SW480 (cell line): ENCODE measurements at places on chromosomes 6 and 20.

DNA sequence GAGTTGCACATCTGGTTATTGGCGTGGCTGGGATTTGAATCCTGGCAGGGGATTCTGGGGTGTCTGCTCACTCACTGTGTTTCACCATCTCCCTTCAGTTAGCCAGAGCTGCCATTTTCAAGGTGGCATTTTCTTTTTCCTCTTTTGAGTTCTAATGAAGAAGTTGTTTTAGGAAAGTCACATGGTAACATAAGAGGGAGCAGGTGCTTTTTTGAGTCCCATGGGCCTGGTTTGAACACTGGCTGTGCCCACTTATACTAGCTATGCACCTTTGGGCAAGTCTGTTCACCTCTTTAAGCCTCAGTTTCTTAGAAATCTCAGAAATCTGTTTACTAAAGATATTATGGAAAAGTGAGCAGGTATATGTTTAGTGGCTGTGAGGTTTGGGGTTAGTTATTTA is 39.6 kb downstream of the ANKS1A start:
- no peak for DNase-seq

DNA sequence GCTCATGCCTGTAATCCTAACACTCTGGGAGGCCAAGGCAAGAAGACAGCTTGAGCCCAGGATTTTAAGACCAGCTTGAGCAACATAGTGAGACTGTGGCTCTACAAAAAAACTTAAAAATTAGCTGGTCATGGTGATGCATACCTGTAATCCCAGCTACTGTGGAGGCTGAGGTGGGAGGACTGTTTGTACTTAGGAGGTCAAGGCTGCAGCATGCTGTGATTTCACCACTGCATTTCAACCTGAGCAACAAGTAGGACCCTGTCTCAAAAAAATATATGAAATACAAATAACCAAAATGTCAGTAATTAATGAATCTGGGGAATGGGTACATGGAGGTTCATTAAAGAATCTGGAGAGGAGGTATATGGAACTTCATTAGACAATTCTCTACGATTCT is 9.9 kb downstream of the FKBP5 start:
- DNase-seq: no peak

DNA sequence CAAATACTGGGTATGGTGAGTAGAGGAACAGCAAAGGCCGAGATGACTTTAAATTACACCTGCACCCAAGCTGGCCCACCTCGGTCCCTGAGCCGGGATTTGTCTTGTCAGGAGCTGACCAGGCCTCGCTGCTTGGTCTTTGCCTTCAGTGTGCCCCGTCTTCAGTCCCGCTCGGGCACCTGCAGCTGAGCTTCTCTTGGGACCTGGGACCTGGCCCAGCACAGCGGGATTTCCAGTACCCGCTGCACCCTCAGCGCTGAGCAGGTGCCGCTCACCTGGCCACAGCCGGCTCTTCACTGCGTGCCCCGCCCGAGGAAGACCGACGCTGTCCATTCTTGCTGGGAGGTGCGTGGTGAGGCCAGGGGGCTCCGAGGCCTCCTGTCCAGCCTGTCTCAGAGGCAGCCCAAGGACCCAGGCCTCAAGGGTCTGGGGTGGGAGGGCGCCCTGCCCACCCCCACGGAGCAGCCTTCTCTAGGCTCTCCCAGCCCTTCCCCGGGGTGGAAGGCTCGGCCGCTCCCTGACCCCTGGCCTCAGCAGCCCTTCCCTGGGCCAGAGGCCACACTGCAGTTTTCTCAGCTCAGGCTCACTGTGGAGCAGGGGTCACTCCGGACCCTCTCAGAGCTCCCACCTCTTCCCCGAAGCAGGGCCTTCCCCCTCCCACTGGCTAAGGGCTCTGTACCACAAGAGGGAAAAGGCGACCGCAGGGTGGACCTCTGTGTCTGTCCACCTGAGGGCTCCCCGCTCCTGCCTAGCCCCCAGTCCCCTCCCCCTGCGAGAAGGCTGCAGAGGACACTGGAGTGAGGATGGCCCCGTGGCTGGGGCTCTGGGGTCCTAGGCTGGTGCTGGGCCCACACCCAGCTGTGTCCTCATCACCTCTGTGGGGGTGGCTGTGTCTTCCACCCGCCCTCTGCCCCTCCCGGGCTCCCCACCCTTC is 119.3 kb downstream of the RNASET2 start:
- DNase-seq: no peak

DNA sequence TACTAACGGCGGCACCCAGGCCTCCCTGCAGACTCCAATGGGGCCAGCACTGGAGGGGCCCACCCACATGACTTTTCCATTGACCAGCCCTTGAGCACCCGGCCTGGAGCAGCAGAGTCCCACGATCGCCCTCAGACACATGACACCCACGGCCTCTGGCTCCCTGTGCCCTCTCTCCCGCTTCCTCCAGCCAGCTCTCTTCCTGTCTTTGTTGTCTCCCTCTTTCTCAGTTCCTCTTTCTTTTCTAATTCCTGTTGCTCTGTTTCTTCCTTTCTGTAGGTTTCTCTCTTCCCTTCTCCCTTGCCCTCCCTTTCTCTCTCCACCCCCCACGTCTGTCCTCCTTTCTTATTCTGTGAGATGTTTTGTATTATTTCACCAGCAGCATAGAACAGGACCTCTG is 26.1 kb upstream of the FANCE start:
- DNase-seq: no peak

DNA sequence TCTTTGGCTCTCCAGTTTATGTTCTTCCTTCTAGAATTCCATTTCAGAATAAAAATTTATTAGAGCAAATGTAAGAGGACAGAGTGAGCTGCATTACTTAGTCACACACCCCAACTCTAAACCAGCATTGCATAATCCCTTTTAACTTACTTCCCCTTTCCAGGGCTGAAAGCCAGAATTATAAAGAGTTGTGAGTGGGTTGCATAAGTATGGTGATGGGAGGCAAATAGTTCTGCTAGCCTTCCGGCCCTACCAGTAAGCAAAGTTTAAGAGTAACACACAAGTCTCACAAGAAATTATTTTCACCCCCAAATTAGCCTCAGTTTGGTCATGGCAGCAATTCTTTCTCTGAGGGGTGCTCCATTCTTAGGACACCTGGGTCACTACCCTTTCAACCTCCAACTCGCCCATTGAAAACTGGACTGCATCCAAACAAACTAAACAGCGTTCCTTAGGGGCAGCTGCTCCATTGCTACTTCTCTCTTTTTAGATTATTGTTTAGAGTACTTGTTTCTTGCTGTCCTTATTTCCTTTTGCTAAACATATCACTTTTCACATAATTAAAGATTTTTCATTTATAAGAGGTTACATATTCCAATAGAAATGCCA is 1.6 kb downstream of the KIAA0408 start:
- no peak for DNase-seq

DNA sequence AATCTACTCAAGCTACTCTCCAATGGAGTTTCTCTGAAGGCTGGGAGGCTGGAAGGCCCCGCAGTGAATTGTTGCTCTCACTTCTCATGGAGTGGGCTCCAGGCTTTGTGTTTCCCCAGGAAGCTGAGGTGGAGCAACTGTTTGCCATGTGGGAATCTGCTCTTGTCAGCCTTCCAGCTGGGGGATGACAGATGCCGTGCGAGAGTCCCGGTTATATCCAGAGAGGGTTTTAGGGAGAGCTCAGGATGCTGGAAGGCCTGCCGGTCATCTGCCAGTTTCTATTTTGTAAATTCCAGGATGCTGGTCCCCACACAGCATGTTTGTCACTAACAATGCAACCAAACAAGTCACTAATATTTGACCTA is 98.2 kb upstream of the NAA20 start:
- DNase-seq: no peak

GRCh38 chr6:106927531-106928398 is 46.8 kb downstream of the CD24 start:
- peak; percentile 26 for DNase-seq

- no peak for DNase-seq
Observed at GRCh38 chr6:130431346-130431852, 65.6 kb downstream of the TMEM200A start.

DNA sequence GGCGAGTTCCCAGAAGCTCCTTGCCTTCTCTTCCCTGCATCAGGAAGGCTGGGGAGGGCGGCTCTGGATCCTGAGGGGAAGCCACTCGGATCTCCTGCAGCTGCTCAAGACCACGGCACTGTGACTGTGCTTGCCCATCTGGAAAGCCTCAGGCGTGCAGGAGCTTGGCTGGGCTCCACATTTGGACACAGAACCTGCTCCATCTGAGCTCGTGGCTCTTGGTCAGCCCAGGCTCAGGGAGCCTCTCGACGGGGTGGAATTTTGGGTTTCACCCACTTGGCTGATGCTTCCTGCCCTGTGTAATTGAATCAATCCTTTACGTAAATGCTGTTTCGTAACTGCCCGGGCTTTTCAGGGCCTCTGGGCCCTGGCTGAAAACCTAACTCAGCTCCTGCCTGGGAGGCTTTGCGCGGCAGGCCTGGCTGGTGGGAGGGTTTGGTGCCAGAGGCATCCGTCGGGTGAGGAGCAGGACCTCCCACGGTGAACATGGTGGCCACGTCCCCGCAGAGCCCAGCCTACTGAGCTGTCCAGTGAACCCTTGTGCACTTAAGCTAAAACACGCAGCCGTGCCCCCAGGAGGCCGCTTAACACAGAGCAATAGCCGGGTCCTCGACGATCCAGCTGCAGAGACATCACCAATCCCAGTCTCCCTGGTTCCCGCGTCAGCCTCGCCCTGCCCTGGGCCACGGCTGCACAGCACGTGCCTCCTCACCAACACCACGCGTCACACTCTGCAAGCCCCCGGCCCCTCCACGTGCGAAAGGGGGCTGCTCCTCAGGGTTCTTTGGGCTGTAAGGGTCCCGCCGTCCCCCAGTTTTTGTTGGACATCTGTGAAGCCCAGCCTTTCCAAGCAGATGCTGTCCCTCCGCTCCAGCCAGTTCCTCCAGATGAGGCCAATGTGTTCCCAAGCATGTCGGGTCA is 241.0 kb downstream of the DLL1 start:
- no peak for DNase-seq

GRCh38 chr20:44572551-44573500 is 9.6 kb upstream of the PKIG start:
- DNase-seq: no peak

- no peak for DNase-seq
Observed at GRCh38 chr6:84779380-84779779, 15.0 kb upstream of the TBX18 start.

DNA sequence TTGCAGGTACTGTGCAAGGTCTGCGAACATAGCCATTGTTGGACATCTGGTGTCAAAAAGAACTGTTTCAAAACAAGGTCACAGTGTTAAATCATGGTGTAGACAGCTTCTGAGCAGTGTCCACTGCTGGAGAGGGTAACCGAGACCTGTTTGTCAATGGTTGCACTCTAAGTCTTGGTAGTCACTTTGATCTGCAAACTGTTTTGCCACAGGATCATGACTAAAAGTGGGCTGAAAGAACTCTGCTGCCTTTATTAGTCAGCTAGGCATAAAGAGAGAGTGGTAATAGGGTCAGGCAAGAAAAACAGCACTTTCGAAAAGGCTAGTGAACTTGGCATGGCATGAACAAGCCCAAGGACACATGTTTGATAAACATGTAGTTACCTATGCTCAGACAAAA is 552.3 kb upstream of the CITED2 start:
- no peak for DNase-seq

- DNase-seq: no peak
Observed at GRCh38 chr6:71651636-71652035, 234.7 kb upstream of the RIMS1 start.

GRCh38 chr6:107736713-107737396 is 87.3 kb downstream of the SCML4 start:
- no peak for DNase-seq

DNA sequence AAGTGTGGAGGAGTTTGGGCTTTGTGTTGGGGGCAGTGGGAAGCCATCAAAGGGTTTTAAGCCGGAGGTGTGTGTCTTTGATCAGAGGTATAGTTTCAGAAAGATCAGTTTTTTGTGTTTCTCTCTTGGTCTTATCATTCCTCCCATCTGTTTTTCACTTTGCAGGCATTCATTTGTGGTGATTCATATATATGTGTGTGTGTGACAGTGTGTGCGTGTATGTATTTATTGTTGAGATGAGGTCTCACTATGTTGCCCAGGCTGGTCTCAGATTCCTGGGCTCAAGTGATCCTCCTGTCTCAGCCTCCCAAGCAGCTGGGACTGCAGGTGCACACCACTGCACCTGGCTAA is 11.1 kb upstream of the SERINC3 start:
- peak; percentile 78 for DNase-seq

DNA sequence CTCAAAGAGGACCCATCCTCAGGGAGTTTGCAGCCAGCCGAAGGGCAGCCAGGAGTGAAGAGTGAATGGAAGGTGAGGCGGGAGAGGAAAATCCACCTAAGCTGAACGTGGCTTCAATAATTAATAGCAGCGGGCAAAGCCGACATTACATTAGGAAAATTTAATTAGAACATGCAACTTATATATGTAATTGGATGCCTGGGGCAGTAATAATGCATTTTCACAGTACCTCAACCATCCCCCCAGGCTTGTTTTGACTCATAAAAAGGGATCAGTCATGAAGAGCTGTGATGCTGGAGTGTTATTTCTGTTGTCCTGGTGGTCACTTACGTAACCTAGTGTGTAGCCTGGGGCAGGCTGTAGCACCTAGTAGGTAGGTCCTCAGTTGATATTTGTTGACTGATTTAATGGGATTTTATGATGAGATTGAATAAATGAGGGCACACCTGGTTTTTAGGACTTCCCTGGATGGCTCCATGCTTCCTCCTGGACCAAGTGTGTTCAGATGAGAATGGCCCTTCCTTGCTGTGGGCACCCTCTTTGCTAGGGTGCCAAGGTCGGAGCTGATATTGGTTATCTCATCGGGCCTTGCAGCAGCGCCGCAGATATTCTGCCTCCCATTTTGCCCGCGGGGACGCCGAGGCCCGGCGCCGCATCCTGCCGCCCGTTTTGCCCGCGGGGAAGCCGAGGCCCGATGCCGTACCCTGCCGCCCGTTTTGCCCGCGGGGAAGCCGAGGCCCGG is 128.8 kb downstream of the CDH26 start:
- DNase-seq: no peak

DNA sequence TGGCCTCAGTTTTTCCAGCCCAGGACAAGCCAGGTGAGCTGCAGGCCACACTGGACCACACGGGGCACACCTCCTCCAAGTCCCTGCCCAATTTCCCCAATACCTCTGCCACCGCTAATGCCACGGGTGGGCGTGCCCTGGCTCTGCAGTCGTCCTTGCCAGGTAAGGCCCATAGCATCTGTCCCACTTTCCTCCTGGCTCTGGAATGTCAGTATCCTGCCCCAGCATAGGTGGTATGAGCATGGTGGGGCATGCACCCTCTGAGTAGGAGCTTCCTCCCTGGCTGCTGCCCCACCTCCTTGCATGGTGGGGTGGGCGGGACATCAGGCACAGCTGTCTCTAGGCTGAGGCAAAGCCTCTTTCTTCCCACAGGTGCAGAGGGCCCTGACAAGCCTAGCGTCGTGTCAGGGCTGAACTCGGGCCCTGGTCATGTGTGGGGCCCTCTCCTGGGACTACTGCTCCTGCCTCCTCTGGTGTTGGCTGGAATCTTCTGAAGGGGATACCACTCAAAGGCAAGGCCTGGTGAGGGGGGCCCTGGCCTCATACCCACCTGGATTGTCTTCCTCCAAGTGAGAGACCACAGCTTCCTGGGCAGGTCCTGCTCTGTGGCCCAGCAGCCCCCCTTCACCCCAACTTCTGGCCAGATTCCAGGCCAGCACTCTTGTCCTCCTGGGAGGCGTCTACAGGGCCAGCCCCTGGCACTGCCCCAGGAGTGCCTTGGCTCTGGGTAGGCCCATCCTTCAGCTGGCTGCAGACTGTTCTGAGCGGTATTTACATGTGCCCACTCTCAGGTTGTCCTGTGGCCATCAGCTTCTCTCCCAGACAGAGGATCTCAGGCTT is 9.1 kb downstream of the PI16 start:
- DNase-seq: no peak
